ENCODE measurements at places on chromosomes 1 and 21.

- no peak for DNase-seq
Measured at GRCh38 chr1:53254011-53254640, 15.8 kb upstream of the MAGOH start.

DNA sequence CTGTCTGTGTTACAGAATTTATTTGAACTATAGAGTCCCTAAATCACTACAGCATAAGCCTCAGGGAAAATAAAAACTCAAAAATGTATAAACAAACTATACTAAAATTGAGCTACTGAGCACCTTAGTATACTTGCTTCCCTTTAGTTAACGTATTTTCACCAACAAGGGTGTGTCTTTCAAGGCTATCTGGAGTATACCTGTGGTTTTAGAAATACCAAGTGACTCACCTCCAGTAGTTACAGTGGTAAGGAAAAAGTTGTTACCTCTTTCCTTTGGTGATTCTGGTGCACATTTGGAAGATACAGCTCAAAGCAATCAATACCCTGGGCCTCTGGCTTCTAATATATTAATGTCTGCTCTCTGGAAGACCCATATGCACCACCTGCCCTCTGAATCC is 68.0 kb upstream of the C1orf105 start:
- DNase-seq = no peak

DNA sequence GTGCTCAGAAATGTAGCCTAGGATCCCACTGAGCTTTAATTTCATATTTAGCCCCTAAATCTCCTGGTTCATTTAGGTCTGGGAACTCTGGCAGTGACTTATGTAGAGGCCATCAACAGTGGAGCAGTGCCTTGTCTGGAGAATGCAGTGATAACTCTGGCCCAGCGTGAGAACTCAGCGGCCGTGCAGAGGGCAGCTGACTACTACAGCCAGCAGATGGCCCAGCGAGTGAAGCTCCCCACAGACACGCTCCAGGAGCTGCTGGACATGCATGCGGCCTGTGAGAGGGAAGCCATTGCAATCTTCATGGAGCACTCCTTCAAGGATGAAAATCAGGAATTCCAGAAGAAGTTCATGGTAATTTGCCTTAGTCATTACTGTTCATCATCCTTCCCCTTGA is 17.8 kb downstream of the GBP6 start:
- no peak for DNase-seq

DNA sequence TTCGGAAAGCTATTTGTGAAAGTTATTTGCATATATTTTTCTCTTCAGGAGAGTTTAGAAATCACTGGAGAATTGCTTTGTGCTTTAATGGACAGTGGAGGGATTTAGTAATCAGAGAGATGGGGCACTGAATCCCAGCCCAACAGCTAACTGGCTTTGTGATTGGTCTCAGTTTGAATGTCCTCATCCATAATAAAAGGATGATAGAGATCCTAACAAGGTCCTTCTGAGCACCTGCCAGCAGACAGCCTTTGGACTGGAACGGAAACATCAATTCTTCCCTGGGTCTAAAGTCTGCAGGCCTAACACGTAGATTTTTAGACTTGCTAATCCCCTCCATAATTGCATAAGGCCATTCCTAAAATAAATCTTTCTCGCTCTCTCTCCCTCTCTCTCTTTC is 112.0 kb upstream of the ADAMTS5 start:
- DNase-seq = no peak

DNA sequence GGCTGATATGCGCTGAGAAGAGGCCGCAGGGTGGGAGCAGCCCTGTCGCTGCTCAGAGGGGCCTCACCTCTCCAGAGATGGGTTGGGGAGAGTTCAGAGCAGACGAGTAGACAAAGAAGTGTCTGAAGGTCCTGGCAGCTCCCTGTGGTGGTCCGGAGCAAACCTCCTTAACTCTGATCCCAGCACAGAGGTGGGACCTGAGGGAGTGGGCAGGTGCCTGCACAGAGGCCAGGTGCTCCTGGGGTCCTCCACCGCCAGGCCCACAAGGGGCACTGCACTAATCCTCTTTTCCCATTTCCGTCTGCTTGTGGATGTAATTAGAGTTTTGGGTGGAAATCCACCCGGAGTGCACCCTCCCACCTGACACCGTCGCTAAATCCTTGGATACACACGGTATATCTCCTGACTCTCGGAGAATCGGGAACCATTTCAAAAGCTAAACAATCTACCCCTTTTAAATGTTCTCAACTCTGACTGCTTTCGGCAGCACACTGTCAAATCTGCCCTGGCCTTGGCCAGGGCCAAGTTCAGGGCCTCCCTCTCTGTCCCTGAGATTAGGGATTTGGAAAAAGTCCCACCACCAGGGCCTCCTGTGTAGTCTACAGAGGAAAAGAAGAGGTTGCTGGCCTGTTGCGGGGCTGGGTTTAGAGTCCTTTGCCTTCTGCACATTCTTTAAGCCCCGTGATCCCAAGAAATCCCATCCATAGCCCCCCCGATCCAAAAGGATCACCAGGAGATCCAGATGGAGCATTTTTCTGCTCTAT is 22.4 kb downstream of the CASZ1 start:
- DNase-seq = no peak

GRCh38 chr1:201902198-201902597 is 13.5 kb downstream of the SHISA4 start:
- peak; percentile 30 for DNase-seq

DNA sequence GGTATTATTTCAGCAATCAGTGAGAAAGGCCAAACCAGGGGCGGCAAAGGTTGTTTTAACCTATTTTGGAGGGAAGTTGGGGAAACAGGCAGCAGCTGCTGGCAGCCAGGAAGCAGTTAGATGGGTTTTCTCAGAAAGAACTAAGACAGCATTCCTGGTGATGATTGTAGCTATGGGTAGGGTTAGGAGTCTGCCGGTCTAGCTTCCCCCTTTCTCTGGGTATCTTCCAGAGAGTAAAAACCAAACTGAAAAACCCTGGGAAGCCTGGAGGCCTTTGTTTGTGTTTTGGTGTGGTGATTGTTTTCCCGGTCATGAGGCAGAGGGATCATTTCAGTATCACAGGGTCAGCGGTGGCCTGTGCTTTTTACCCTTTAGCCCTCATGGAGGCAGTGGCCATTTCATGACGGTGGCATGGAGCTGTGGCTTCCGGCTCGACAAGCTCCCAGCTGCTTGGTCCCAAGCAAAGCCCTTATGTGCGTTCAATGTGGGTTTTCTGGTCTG is 19.5 kb upstream of the TNFRSF1B start:
- no peak for DNase-seq

DNA sequence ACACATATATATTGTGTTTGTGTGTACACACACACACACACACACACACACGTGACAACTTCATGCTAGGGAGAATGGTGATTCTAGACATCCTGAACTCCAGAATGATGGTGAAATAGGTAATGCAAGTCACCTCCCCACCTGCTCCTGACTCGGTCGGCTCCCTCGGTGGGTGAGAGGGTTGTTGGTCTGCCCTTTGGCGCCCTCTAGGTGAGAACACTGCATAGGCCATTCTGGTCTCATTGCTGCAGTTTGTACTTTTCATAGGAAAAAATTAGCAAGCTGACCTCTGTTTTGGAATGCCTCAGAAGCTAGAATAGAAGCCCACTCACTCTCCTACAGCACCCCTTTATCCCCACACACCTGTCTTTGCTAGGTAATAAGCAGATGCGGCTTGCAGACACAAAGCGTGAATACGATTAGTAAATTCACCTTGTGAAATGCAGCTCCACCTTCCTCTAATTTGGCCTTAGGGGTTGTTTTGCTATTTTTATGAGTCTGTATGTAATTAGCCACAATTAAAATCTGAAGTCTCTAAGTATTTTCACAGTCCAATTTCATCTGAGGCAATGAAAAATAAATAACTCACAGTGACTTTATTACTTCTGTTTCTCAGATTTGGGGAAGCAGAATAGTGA is 130.0 kb upstream of the KCNJ15 start:
- DNase-seq = peak; percentile 53

- no peak for DNase-seq
Measured at GRCh38 chr1:233424779-233425178, 97.3 kb downstream of the MAP3K21 start.

DNA sequence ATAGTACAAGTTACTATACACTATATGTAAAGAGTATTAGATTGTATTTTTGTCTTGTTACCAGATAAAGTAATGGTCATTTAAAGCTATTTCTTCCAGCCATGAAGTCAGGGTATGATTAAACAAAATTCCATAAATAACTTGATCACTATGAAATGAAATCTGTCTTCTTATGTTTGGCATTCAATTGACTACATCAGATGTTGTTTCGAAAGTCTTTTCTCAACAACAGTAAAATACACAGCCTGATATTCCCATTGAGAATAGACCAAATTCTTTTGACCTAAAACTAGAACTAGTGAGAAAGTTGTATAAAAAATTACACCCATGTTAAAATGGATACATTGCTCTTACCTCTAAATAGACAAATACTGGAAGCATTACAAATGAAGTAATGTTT is 134.6 kb upstream of the ADAMTS5 start:
- DNase-seq = no peak

- peak; percentile 73 for DNase-seq
Measured at GRCh38 chr1:151680826-151681225, 35.8 kb downstream of the CELF3 start.

DNA sequence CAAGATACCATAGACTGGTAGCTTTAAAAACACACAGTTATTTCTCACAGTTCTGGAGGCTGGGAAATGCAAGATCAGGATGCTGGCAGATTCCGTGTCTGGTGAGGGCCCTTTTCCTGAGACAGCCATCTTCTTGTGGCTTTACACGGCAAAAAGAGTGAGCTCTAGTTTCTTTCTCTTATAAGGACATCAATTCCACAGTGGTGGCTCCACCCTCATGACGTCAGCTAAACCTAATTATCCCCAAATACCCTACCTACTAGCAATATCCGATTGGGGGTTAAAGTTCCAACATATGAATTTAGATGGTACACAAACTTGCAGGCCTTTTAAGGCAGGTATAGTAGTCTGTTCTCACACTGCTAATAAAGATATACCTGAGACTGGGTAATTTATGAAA is 77.7 kb downstream of the PRRX1 start:
- DNase-seq = no peak

DNA sequence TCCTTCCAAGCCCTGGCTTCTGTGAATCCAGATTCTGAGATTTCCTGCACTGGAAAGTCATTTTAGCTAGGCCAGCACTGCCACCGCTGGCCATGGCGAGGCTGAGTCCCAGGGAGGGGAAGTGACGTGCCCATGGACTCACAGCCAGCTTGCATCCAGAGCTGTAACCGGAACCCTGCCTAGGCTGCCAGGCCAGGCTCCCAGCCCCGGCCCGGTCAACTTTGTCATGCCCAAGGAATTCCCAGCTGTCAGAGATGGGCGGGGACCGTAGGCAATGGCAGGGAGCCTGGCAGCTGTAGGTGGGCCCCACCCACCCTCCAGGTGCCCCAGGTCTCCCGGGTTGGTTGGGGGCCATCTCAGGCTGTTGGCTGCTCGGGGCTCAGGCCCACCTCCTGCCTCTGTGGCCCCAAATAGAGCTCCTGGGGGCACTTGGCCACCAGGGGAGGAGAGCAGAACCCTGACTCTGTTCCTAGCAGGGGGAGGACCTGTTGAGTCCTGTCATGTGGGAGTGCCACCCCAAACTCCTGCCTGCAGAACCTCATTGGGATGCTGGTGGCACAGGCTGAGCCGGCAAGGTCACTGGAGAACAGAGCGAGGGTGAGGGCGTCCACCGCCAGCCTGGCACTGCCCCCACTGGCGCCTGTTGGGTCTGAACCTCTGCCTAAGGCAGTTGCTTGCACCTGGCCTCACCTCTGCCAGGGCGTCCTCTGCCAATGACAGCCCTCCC is 57.8 kb downstream of the FOXO6 start:
- peak; percentile 94 for DNase-seq

Data from AG08396 (cell line).